MCF 10A (cell line): ENCODE measurements at places on chromosomes 5 and 9. TPM values are rescaled to one million over a fixed set of nuclear protein-coding genes. Genes with fewer than 3 reads are reported as not detected.

GRCh38 chr5:10333154-10334006 is 20.1 kb upstream of the MARCHF6 start:
- no peaks in the 10 kb centered on the region for H3K27me3 ChIP-seq
- H3K4me3 ChIP-seq, result peak overlapping the region; percentile 66
- H3K36me3 ChIP-seq, result no peaks in the 10 kb centered on the region

GRCh38 chr5:113269023-113269997 is 165.5 kb downstream of the TSSK1B start:
- H3K4me1 ChIP-seq, result peaks cover 45% of the 10 kb centered on the region
- DNase-seq, result no peak
- H3K27me3 ChIP-seq, result no peaks in the 10 kb centered on the region
- peak overlapping the region; percentile 67 for H3K27ac ChIP-seq
- H3K4me3 ChIP-seq, result no peak overlapping the region

PDZD2 gene
- total RNA-seq, result 22.6 and 23.0 TPM in 2 replicates

DNA sequence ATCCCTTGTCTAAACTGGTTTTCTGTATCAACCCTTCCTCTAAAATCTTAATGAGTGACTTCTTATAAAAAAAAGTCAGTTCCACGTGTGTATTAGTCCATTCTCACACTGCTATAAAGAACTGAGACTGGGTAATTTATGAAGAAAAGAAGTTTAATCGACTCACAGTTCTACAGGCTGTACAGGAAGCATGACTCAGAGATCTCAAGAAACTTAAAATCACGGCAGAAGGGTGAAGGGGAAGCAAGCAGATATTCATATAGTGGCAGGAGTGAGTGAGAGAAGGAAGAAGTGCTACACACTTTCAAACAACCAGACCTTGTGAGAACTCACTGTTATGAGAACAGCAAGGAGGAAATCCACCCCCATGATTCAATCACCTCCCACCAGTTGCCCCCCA is 307.8 kb upstream of the ARRDC3 start:
- H3K27me3 ChIP-seq, result peaks cover 15% of the 10 kb centered on the region
- H3K27ac ChIP-seq, result no peak overlapping the region
- H3K4me3 ChIP-seq, result no peak overlapping the region
- no peaks in the 10 kb centered on the region for H3K36me3 ChIP-seq
- H3K4me1 ChIP-seq, result no peaks in the 10 kb centered on the region

GRCh38 chr9:114081441-114082016 is 3.4 kb upstream of the AMBP start:
- no peak overlapping the region for H3K4me3 ChIP-seq
- no peak overlapping the region for H3K27ac ChIP-seq
- H3K27me3 ChIP-seq, result peaks cover 11% of the 10 kb centered on the region
- H3K4me1 ChIP-seq, result no peaks in the 10 kb centered on the region
- no peaks in the 10 kb centered on the region for H3K36me3 ChIP-seq

KYAT1 gene
- total RNA-seq, result 3.8 and 5.7 TPM in 2 replicates

SPATA9 gene
- not detected in 2 replicates for total RNA-seq

- no peak overlapping the region for H3K27ac ChIP-seq
Observed at GRCh38 chr9:91847581-91848091, 102.4 kb downstream of the ROR2 start.

PCDHGA12 gene
- 0.79 and 0.91 TPM in 2 replicates for total RNA-seq

NUTM2G gene
- total RNA-seq, result not detected in 2 replicates

GRCh38 chr9:134378901-134379338 is 52.7 kb downstream of the RXRA start:
- peaks cover 5% of the 10 kb centered on the region for H3K36me3 ChIP-seq
- no peak overlapping the region for H3K27ac ChIP-seq
- peak; percentile 91 for DNase-seq
- H3K4me3 ChIP-seq, result peak overlapping the region; percentile 40

DNA sequence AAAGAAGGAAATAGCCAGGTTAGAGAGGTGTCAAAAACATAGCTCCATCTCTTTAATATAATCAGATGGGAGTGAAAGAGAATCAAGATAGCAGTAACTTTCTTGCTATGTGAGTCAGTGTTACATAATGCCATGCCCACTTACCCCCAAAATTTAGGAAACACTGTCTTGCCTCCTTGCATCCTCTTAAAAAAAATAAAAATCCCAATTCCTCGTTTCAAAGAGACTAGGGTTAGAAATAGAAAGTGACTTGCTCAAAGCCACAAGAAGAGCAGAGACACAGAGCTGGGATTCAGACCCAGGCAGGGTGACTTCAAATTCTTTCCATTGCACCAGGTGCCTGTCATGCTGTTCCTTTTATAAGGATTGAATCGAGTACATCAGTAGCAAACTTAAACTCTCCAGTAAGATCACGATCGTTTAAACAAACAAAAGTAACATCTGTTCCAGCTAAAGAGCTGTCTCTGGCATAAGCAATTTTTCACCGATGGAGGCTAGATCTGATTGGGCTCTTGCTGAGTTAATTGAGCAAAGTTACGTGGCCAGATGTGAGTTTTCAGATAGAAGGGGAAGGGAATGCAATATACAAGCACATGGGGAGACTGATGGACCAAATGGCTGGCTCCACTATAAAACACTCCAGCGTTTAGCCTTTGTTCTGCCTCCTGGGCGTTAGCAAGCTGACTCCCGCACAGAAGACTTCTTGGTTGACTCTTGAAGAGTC is 176.9 kb downstream of the PALM2AKAP2 start:
- H3K4me3 ChIP-seq, result no peak overlapping the region
- no peaks in the 10 kb centered on the region for H3K4me1 ChIP-seq
- DNase-seq, result no peak
- no peaks in the 10 kb centered on the region for H3K27me3 ChIP-seq
- no peaks in the 10 kb centered on the region for H3K36me3 ChIP-seq

PARP8 gene
- total RNA-seq, result 24.5 and 31.2 TPM in 2 replicates

DNA sequence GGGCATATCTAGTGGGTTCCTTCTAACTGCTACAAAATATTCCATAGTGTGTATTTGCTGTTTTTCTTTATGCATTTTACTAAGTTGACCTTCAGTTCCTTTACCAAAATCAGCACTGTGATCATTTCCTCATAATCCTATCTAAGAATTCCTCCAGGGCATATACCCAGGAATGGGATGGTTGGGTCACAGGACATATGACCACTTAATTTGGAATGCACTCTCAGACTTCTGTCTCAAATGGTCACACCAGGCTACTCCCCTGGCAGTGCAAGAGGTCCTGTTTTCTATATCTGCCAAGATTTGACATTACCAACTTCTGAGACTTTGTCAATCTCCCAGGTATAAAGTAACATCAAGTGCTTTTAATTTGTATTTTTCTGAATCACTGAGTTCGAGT is 63.9 kb downstream of the ADAMTS12 start:
- H3K27me3 ChIP-seq, result peaks cover 12% of the 10 kb centered on the region
- H3K27ac ChIP-seq, result no peak overlapping the region
- H3K4me3 ChIP-seq, result no peak overlapping the region
- DNase-seq, result no peak
- H3K36me3 ChIP-seq, result no peaks in the 10 kb centered on the region
- H3K4me1 ChIP-seq, result no peaks in the 10 kb centered on the region

HAPLN1 gene
- total RNA-seq, result not detected in 2 replicates

- no peak for DNase-seq
- H3K4me1 ChIP-seq, result no peaks in the 10 kb centered on the region
- H3K27ac ChIP-seq, result no peak overlapping the region
- H3K36me3 ChIP-seq, result no peaks in the 10 kb centered on the region
Observed at GRCh38 chr5:88854769-88855168, 28.2 kb downstream of the MEF2C start.

TLR4 gene
- not detected in 2 replicates for total RNA-seq

- no peak overlapping the region for H3K27ac ChIP-seq
- no peaks in the 10 kb centered on the region for H3K36me3 ChIP-seq
- H3K4me3 ChIP-seq, result no peak overlapping the region
Observed at GRCh38 chr9:89065921-89066320, 74.7 kb downstream of the S1PR3 start.

DNA sequence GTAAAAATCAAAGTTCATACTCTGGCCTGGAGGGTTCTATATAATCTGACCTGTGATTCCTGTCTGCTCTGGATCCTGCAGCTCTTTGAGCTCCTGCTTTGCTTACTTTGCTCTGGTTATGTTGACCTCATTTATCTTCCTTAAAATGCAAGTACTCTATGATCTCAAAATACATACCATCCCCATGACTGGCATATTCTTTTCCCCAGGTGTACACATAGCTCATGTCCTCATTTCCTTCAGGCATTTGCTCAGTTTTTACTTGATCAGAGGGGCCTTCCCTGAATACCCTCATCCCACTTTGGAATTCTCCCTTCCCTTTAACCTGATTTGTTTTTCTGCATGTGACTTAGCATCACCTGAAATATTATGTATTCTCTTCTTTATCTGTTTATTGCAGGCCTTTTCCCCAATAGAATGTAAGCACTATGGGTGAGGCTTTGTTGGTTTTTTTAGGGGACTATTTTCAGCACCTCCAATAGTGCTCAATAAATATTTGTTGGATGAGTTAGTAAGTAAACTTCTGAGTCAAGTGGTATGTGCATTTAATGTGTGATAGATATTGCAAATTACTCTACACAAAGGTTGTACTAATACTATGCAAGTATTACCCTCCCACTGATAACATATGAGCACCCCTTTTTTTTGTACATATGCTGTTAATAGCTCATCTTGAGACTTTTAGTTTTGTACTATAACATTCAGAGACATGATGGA is 211.5 kb downstream of the NMUR2 start:
- no peaks in the 10 kb centered on the region for H3K36me3 ChIP-seq
- H3K27me3 ChIP-seq, result peaks cover 15% of the 10 kb centered on the region
- no peak for DNase-seq
- H3K4me3 ChIP-seq, result no peak overlapping the region
- no peaks in the 10 kb centered on the region for H3K4me1 ChIP-seq
- H3K27ac ChIP-seq, result no peak overlapping the region

DNA sequence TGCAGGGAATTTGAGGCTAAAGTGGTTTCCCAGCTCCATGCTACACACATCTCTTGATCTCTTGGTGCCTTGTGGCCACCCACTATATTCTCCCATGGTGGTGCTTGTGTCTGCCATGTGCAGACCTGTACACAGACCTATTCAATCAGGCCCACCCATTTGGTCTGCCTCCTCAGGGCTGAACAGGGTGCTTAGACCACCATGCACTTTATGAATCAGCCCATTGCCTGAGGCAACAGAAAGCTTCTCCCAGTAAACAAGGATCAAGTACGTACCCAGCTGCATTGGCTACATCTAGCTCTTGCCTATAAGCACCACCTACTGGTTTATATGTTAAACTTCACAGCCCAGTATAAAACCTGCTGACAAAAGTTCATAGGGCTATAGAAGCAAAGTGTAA is 664.3 kb upstream of the EDIL3 start:
- H3K4me1 ChIP-seq, result no peaks in the 10 kb centered on the region
- no peaks in the 10 kb centered on the region for H3K36me3 ChIP-seq
- H3K27me3 ChIP-seq, result peaks cover 10% of the 10 kb centered on the region
- no peak overlapping the region for H3K4me3 ChIP-seq
- peak; percentile 3 for DNase-seq

DNA sequence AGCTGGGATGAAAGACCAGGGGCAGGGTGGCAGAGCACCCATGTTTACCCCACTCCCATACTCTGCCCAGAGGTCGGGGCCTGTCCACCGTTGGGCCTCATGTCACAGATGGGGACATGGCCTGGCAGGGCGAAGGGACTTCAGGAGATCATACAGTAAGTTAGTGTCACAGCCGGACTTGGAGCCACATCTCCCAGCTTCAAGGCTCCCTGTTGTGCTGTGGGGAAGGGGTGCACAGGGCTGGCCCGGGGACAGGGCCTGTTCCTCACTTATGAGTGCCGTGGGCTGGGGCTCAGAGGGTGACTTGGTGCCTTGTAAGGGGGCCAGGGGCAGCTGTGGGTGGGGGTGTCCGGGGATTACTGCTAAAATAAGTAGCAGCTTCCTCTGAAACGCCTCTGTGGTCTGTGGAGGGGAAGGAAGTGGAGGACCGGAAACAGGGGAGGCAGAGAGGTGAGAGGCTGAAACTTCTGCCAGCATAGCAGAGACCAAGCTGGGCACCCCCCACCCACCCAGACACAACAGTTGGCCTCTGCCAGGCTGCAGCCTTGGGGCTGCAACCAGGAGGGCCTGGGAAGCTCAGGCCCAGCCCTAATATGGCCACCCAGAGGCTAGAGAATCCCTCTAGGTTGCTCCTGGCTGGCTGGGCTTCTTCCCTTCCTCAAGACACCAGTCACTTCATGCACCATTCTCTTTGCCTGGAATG is 41.1 kb upstream of the NEK6 start:
- DNase-seq, result no peak
- no peaks in the 10 kb centered on the region for H3K27me3 ChIP-seq
- no peaks in the 10 kb centered on the region for H3K4me1 ChIP-seq
- no peak overlapping the region for H3K4me3 ChIP-seq
- no peak overlapping the region for H3K27ac ChIP-seq

DOK3 gene
- 5.4 and 6.0 TPM in 2 replicates for total RNA-seq

GRCh38 chr9:100112677-100113336 is 13.8 kb downstream of the INVS start:
- H3K4me3 ChIP-seq, result no peak overlapping the region
- H3K27ac ChIP-seq, result no peak overlapping the region
- H3K36me3 ChIP-seq, result peaks cover 27% of the 10 kb centered on the region
- DNase-seq, result no peak
- peaks cover 19% of the 10 kb centered on the region for H3K4me1 ChIP-seq

GRCh38 chr5:162654661-162655405 is 587.3 kb downstream of the GABRG2 start:
- no peak overlapping the region for H3K27ac ChIP-seq
- no peaks in the 10 kb centered on the region for H3K27me3 ChIP-seq
- DNase-seq, result no peak
- H3K36me3 ChIP-seq, result no peaks in the 10 kb centered on the region
- H3K4me1 ChIP-seq, result no peaks in the 10 kb centered on the region
- H3K4me3 ChIP-seq, result no peak overlapping the region

- peaks cover 8% of the 10 kb centered on the region for H3K4me1 ChIP-seq
- H3K27ac ChIP-seq, result no peak overlapping the region
- DNase-seq, result no peak
- peaks cover 5% of the 10 kb centered on the region for H3K36me3 ChIP-seq
Observed at GRCh38 chr9:89006267-89006666, 15.0 kb downstream of the S1PR3 start.

GRCh38 chr5:17219006-17219422 is 1.6 kb downstream of the BASP1 start:
- peak overlapping the region; percentile 62 for H3K27ac ChIP-seq
- no peaks in the 10 kb centered on the region for H3K27me3 ChIP-seq
- DNase-seq, result no peak
- H3K4me1 ChIP-seq, result peaks cover 43% of the 10 kb centered on the region
- H3K36me3 ChIP-seq, result peaks cover 19% of the 10 kb centered on the region

DNA sequence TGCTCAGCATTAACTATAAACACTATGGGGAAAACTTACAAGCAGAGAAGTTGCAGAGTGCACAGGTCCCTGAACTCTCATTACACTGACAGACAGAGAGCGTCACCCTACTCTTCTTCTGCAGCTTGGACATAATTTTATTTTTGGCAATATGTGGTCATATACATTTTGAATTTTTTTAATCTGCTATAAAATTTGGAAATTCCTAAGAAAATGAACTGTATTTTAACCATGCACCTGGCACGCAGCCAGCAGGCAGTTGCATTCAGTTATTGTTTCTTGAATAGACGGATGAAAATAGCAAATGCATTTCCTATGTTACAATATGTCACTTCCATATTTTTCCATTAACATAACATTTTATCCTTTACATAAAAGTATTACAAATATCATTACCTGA is 100.2 kb downstream of the SLC25A46 start:
- H3K4me1 ChIP-seq, result peaks cover 14% of the 10 kb centered on the region
- H3K27ac ChIP-seq, result no peak overlapping the region
- H3K36me3 ChIP-seq, result no peaks in the 10 kb centered on the region

GRCh38 chr9:71748280-71748743 is 20.0 kb downstream of the CEMIP2 start:
- no peak overlapping the region for H3K4me3 ChIP-seq
- no peaks in the 10 kb centered on the region for H3K27me3 ChIP-seq
- no peak for DNase-seq
- peaks cover 37% of the 10 kb centered on the region for H3K36me3 ChIP-seq
- H3K4me1 ChIP-seq, result peaks cover 5% of the 10 kb centered on the region
- no peak overlapping the region for H3K27ac ChIP-seq
